ENCODE measurements at places on chromosomes 4 and X.
A peak's percentile ranks its signal among the peaks of the same experiment; 100 is the strongest.

- DNase-seq, result no peak
Measured at GRCh38 chr4:122636697-122637096, 15.8 kb upstream of the IL21 start.

DNA sequence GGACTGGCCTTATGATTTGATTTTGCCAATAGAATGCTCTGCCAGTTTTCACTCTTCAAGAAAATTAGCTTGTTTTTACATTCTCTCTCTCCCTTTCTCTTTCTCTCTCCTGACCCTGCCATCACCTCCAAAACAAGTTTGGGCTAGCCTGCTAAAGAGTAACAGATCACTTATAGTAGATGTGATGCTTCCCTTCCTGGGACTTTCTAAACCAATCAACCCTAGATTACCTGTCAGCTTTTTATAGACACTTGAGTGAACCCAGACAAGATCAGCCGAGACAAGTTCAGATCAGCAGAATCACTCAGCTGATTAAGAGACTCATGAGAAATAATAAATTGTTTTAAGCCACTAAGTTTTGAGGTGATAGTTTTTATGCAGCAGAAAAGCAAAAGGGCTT, 521.2 kb downstream of the ANKRD50 start:
- DNase-seq, result no peak

DNA sequence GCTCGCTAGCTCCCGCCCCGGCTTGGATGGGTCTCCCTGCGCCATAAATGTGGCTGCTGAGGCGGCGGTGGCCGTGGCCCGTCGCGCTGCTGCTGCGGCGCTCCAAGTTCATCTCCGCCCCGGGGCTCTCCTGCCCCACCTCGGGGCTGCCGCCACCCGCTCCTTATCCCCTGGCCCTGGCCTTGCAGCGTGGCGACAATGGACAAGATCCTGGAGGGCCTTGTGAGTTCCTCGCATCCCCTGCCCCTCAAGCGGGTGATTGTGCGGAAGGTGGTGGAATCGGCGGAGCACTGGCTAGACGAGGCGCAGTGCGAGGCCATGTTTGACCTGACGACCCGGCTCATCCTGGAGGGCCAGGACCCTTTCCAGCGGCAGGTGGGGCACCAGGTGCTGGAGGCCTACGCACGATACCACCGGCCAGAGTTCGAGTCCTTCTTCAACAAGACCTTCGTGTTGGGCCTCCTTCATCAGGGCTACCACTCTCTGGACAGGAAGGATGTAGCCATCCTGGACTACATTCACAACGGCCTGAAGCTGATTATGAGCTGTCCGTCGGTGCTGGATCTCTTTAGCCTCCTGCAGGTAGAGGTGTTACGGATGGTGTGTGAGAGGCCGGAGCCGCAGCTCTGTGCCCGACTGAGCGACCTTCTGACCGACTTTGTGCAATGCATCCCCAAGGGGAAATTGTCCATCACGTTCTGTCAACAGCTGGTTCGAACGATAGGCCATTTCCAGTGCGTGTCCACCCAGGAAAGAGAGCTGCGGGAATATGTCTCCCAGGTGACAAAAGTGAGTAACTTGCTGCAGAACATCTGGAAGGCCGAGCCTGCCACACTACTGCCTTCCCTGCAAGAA, 763 bp downstream of the USP38 start:
- DNase-seq, result no peak

DNA sequence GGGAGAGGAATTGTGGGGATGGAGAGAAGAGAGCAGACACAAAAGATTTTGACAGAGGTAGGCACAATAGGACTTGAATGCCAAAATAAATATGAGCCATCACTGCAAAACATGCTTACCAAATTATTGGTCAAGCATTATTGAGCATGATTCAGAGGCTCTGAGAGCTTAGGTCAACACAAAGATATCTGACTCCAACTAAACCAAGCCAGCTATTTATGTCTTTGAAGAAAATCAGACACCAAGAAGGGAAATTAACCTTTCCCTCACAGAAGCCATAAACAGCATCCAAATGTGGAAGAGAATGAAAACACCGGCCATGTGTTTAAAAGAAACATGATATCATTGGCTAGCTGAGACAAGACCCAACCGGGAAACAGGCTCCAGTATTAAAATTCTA, 323.2 kb downstream of the RAB28 start:
- no peak for DNase-seq

GRCh38 chrX:85084770-85085393, 81.2 kb downstream of the APOOL start:
- no peak for DNase-seq

DNA sequence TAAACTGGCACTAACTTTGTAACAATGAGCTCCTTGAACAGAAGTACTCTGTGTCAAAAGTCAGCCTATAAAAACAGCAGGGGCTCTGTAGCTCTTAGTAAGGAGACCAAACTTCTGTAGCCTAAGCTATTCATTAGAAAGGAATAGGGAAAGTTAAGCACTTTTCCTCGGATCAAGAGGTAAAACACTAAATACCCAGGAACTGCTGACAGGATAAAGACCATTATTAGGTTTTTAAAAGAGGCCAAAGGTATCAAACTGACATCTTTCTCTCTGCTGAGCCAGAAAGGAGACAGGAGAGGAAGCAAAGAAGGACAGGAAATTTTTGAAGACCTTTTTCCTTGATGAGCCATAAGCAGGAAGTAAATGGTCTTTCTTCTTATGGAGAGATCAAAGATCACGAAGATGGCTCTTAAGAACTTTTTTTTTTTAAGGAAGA, 31.9 kb downstream of the ANAPC10 start:
- no peak for DNase-seq

- DNase-seq, result no peak
Measured at GRCh38 chr4:140930557-140930956, 174.4 kb upstream of the TBC1D9 start.

GRCh38 chrX:95835223-95835622, 849.4 kb upstream of the DIAPH2 start:
- DNase-seq, result no peak

GRCh38 chrX:39576041-39576872, 521.5 kb downstream of the BCOR start:
- peak; percentile 68 for DNase-seq

GRCh38 chr4:95472534-95472933, 76.2 kb downstream of the UNC5C start:
- no peak for DNase-seq

DNA sequence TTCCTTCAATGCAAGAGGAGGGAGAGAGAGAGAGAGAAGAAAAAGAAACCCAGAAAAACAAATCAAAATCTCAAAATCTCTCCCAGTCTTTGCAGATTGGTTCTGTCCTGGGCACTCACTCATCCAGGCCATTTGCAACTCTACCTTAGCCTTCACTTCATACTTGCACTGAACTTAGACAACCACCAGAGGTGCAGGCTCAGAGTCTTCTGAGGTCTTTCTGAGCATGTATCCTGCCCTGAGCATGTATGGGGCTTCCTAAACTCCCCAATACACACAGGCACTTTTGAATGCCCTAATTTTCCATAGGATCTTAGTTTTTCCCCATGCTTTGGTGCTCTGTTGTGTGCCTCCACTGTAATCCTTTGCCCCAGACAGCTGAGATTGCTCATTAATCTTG, 2.9 kb downstream of the CFI start:
- DNase-seq, result no peak

DNA sequence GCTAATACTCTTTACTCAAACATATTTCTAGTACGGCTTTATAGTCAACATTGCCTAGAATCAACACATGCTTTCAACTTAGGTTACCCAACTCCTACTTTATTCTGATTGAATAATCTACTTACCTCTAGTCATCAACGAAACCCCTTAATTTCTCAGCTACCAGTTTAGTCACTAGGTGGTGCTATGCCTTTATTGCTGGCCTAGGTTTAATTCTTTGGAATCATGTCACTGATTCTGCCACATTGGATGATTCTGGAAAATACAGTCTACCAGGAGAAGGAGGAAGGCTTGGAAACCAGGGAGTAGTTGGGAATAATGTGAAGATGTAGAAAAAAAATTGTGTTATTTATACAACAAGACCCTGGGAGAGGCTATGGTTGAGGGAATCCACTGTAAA, 167.7 kb downstream of the DCAF12L2 start:
- no peak for DNase-seq

- DNase-seq, result no peak
Measured at GRCh38 chrX:40780082-40780481, 44.7 kb upstream of the MED14 start.

DNA sequence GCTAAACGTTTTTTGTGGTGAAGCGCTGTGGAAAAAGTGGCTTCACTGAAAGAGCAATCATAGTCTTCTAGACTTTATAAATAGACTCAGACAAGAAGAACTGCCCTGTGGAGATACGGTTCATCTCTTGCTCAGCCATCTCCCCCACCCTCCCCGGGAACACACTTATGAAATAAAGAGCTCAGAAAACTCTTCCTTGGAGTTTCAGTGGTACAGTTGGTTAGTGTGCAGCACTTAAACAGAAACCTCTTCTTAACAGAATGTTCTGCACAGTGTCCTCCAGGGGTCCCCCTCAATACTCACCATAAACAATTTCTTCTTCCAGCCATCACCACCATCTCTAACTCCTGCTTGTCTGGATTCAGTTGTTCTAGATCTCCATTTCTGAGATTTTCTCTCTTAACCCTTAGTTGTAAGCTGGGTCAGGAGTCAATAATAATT, 313.0 kb downstream of the ARHGAP10 start:
- DNase-seq, result no peak

DNA sequence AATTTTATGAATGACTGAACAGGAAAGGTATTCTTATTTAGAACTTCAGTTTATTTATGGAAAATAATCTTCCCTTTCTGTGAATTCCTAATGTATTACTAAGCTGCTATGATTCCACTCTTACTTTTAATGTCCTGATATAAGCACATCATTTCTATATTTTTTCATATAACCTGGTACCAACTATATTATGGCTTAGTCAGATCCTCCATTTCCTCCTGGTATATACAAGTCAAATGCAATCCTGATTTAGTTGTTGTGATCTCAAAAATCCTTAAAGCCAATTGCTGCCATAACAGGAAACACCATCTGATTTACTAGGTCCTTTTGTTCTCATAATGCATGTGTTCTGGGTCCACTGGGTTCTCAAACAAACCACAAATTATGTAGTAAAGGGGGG, 26.8 kb downstream of the TRMT2B start:
- no peak for DNase-seq

GRCh38 chrX:12798601-12799000, 7.4 kb downstream of the PRPS2 start:
- DNase-seq, result no peak

DNA sequence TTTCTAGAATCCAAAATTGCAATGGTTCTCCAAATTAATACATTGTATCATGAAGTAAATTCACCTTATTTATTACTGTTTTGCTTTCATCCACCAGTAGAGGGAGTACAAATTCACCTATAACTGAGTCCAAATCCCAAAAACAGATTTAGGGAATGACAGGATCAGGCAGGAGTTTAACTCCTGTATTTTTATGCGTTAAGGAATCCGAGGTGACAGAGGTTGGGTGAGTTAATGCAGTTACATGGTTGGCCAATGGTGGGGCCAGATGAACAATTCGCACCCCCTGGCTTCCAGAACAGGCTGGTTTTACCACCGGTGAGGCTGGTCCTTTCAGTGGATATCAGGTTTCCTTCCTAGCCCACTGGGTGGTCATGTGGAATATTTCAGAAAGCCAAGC, 82.4 kb downstream of the MTNR1A start:
- no peak for DNase-seq

GRCh38 chr4:118869808-118870342, 18.8 kb upstream of the SYNPO2 start:
- DNase-seq, result no peak
